ENCODE measurements at places on chromosomes 5 and 9.

GRCh38 chr5:107919361-107919760 lies 248.6 kb upstream of the EFNA5 start:
- no peak for DNase-seq

GRCh38 chr5:133066045-133066444 lies 14.2 kb downstream of the HSPA4 start:
- DNase-seq = no peak

DNA sequence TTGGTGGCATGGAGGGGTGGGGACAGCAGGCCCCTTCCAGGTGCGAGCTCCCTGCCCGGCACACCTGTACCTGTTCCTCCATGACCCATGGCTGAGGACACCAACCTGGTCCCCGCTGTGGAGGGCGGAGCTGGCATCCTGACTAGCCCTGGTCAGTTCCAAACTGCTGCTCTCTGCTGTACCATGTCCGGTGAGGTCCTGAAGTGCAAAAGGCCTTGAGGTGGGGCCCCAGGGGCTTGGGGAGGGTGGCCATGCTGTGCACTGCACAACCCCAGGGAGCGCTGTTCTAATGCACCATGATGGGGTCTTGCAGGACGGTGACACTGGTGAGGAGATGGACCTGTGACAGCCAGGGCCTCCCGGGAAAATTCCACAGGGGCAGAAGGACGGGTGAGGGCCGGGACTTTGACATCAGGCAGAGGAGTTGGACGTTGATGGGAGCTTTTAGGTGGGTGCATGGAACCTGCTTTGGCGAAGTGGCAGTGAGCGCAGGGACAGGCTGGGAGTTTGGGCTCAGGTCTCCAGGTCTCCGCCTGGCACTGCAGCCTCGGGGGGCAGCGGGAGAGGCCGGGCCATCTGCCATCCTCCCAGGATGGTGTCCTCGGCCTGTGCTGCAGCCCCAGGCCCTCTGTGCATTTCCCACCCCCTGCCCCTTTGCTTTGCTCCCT lies 38.9 kb downstream of the COL5A1 start:
- DNase-seq = no peak

DNA sequence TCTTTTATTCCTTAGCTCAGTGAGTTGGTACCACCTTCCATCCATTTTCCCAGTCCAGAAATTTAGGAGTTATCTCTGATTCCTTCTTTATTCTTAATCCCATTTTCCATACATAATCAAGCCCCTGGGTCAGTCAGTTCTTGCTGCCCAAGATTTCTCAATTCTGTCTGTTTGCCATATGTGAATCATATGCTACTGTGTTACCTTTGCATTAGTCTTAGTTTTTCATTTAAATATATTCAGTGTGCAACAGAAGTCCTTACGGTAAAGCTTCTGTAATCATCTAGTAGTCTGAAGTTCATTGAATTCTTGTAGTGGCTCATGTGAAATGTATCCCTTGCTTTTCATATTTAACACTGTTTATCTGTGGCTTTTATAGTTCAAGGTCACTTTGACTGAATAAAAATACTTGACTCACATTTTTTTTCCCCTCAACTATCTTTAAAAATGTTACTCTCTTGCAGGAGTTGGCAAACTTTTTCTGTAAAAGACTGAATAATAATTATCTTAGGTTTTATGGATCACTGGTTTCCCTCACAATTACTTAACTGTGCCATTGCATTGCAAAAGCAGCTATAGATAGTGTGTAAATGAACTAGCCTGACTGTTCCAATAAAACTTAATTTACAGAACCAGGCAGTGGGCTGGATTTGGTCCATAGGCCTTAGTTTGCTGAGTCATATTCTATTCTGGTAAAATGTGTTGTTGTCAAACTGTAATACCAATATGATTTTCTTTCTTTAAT lies 6.9 kb downstream of the KIAA1958 start:
- DNase-seq = no peak

- no peak for DNase-seq
Observed at GRCh38 chr5:155270725-155271124, 257.2 kb downstream of the KIF4B start.

GRCh38 chr9:126055381-126055985 lies 271.1 kb upstream of the MVB12B start:
- no peak for DNase-seq

- DNase-seq = peak; percentile 23
Observed at GRCh38 chr9:137453643-137454081, 5.5 kb downstream of the NSMF start.
